Activated effector memory CD4-positive, alpha-beta T cell treated with anti-CD3 and anti-CD28 coated beads, Interleukin-2, amount 50 U/mL, for 16 hours (primary cell): ENCODE measurements at places on chromosomes 5 and 9.

- DNase-seq, result no peak
These were observed 88.7 kb downstream of the GPBP1 start for GRCh38 chr5:57262541-57262940.

- DNase-seq, result no peak
These were observed 7.6 kb downstream of the BASP1 start for GRCh38 chr5:17224858-17225511.

GRCh38 chr5:103254921-103255320 lies 3.6 kb upstream of the MACIR start:
- DNase-seq, result no peak

DNA sequence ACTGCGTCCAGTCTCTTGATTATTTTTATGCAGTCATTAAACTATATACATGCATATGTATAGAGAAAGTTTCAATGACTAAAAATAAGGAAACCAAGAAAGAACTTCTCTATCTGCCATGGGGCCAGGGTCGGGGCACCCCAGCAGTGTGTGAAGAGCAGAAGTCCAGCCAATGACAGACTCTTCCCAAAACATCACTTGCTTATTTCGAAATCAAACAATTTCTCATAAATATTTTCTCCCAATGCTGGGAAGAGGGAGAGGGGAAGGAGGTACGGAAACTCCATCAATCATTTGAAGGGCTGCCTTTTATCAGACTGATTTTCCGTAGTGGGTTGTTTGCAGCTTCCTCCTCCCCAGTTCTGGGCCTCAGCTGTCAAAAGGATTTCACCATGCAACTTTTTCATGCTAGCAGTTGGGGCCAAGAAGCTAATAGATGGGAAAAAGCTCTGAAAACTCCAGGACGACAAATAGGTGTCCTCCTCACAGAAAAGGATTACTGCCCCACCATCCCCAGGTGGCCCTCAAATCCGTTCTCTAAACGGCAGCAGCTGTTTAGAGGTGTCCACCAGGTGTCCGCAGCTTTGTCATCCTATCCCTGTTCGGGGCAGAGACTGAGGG lies 617 bp upstream of the FPGS start:
- DNase-seq, result no peak
